ENCODE measurements at places on chromosomes 1 and 21.
A peak's percentile ranks its signal among the peaks of the same experiment; 100 is the strongest.

- DNase-seq: no peak
Observed at GRCh38 chr1:186845576-186846210, 16.9 kb downstream of the PLA2G4A start.

- DNase-seq: no peak
Observed at GRCh38 chr1:28126783-28127490, 38.5 kb upstream of the EYA3 start.

- DNase-seq: no peak
Observed at GRCh38 chr1:31689854-31690253, 14.0 kb downstream of the COL16A1 start.

DNA sequence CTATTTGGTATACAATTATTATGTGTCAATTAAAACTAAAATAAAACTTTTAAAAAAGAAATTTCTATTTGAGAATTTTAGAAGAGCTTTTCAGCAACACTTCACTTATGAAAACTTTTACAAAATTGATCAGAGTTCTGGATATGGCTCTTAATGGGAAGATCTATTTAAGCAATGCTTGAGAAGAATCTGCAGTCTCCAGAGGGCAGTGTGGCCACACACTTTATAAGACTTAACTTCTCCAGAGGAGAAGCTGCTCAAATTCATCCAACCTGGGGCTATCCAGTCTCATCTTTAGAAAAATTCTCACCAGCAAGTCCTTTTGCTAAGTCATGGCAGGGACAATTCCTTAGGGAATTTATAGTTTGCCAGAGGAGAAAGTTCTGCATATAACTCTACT, 25.2 kb upstream of the AGO1 start:
- DNase-seq: no peak

DNA sequence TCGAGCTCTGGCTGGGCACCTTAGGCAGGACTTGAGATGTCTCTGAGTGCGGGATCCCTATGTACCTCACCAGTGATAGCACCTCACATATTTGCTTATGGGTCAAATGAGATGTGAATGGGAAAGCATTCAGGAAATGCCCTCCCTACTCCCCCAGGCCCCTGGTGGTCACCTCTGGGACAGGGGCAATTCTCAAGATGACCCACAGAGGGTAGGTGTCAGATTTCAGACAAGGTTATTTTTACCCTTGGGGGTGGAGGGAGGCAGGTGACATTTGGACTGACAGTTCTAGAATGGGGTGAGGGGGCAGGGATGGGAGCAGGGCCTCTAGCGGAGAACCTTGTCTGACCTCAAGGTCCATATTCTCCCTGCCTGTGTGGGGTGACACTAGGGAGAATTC, 27.1 kb downstream of the ACOT11 start:
- no peak for DNase-seq

- no peak for DNase-seq
Observed at GRCh38 chr1:203289281-203289981, 15.9 kb upstream of the BTG2 start.

DNA sequence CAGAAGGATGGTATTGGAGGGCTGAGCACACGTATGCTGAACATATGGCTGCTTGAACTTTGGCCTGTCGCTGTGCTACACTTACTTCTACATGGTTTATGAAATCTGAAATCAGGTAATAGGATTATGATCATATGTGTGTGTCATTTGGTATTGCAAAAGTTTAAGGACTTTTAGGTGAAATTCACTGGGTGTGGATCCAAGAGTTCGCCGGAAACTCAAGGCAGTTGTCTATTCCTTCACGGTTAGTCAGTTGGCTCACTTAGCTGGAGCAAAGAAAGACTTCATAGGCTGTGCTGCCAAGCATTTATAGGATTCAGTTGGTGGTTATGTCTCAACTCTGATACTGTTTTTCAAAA, 927 bp downstream of the UAP1 start:
- no peak for DNase-seq

DNA sequence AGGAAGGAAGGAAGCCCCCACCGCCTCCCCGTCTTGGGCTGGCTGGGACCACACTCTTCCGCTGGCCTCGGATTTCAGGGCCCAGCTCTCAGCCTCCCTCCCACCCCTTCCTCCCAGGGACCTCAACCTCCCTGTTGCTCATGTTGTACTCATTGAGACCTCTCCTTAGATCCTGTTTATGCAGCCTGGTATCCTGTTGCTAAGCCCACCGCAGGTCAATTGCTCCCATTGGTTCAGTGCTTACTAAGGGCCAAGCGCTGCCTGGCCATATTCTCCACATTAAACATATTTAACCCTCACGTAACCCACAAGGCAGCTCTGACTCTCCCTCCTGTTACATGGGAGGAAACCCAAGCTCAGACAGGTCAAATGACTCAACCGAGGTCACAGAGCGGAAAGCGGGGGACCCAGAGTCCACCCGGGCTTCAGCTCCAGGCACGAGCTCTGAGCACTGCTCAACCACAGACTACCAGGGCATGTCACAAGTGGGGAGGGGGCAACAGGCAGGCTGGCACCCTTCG, 23.2 kb upstream of the H6PD start:
- DNase-seq: no peak

- no peak for DNase-seq
Observed at GRCh38 chr1:217524787-217525520, 105.9 kb downstream of the GPATCH2 start.

DNA sequence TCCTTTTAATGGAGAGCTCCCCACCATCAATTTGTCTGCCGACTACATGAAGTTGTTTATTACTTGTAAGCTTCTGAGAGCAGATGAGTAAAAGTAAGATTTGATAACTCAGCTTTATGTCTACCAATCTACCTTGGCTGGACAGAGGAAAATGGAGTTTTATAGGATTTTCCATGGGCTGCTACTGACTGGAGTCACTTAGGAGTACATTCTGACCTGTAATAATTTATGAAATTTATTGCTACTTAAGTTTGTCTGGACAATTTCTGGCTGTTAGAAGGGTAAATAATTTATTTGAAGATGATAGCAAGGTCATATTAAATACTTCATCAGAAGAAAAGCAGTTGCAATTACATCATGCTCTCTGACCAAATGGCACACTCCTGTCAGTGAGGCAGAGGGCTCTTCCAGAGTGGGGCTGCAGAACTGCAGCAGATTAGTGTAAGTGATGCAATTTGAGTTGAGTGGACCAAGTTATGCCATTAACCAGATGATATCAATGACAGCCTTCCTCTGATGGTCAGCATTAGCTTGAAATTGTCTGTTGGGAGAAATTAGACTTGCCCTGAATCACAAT, 736.7 kb upstream of the PTBP2 start:
- DNase-seq: no peak

GRCh38 chr1:94245747-94246438, 8.5 kb upstream of the ARHGAP29 start:
- no peak for DNase-seq

- no peak for DNase-seq
Observed at GRCh38 chr21:44949161-44949778, 9.4 kb downstream of the SLX9 start.

DNA sequence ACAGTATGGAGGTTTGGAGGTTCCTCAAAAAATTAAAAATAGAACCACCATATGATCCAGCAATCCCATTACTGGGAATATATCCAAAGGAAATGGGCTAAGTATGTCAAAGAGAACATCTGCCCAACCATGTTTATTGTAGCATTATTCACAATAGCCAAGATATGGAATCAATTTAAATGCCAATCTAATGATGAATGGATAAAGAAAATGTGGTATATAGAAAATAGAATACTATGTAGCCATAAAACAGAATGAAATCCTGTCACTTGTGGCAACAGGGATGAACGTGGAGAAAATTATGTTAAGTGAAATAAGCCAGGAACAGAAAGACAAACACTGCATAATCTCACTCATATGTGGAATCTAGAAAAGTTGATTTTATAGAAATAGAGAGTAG, 201.7 kb upstream of the AJAP1 start:
- no peak for DNase-seq

DNA sequence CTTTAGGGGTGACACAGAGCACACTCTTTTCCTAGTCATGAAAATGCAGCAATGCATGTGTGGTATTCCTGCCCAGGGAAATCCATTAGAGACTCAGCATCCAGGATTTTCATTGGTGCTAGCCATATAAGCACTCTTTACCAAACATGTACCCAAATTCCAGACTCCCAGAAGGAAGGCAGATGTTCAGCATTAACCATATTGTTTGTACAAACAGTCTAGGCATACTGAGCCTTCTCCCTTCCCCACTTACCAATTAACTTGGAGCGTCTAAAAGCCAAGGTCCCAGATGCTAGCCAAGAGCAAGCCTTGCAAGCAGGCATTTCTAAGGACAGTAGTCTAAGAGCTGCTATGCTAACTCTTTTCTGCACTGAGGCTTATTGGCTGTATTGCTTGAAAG, 27.9 kb downstream of the ZBED6 start:
- no peak for DNase-seq

DNA sequence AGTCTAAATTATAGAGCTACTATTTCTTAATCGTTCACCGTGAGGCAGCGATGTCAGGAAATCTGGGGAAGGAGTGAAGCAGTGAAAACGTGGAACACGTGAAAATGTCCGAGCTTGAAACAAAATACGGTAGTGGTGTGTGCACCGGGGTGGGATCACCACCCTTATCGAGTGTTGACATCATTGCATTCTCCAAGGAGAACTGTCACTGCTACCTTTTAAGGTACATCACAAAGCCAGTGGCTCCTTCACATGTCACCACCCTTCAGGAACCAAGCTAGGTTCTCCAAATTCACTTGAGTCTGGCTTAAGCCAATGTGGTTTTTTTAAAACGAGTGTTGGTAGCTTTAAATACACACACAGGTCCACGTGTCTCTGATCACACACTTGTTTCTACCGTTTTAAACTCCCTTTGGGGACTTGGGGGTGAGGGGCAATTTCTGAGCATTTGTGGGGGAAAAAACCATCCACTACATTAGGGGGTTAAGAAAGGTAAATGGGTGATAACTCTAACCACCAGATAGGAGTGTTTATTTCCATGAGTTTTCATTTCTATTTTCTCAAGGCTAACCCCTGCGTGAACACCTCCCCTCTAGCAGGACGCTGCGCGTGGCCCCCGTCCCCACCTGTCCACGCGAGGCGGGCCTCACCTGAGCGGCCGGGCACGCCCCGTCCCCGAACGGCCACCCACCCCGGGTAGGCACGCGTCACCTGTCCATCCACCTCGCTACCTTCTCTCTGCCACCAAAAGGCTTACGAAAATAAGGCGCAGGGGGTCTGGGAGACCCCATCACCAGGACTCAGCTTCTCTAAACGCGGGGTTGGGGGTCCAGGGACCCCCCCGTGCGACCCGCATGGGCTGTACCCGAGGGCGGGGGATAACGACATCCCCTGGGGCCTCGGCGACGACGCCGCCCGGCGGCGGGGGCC, 978 bp downstream of the PRDM15 start:
- DNase-seq: peak; percentile 42

DNA sequence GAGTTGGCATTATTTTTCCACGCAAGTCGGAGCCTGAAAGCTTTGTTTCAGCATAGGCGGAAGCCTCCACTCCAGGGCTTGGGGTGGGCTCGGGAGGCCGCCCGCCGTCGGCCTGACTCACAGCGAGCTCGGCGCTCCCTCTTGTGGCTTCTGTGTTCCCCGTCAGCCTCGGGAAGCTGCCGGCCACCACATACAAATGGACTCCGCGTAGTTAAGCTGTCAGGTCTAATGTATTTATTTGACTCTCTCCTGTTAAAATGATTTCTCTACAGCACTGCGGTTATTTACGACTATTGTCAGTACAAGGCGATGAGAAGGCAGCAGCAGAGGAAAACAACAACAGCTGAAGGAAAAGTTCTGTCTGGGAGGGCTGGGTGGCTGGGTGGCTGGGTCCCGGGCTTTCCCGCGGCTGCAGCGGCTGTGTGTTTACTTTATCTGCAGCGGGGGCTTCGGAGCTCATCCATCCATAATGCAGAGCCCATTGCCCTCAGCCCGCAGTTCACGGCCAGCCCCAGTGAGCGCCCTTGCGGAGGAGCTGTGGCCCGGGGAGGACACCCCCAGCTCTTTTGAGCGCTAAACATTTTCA, 375.7 kb upstream of the CAMK1G start:
- no peak for DNase-seq

GRCh38 chr1:41738475-41738874, 180.2 kb downstream of the HIVEP3 start:
- no peak for DNase-seq

DNA sequence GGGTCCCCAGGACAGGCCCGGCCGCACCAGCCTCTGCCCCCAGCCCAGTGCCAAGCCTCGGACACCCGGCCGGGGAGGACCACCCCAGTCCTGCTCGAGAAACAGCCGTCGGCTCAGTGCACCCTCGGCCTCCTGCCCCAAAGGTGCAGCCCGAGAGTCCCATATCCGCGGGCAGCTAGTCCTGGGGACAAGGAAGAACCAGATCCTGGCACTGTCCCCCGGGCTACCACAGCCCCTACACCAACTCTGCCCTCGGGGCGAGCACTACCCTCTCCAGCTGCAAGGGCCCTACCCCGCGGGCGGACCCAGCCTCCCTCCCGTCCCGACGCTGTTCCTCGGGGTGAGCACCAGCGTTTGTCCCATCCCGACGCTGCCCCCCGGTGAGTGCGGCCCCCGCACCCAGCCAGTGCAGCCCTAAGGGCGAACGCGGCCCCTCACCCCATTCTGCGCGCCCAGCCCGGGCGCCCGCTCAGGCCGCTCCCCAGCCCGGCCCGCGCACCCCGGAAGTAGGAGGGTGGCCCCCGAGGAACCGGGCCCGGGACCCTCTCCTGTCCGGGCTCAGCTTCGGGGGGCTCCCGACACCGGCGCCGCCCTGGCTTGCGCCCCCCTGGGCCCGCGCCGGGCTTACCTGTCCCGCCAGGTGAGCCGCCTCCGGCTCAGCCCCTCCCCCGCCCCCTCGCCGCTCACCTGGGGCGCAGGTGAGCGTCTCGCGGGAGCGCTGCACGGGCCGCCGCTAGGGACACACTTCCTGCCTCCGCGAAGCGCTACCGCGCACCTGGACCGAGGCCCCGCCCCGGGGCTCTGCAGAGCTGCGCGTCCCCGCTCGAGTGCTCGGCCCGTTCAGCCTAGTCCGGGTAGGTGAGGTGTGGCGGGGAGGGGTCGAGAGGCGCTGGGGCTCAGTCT, at the start of gene KDF1:
Gene KDF1, minus strand, starts transcription at position 747 of the 903 bp plus-strand sequence. CDS start 8,088 bp downstream, outside the sequence.
- no peak for DNase-seq

- DNase-seq: peak; percentile 54
Observed at GRCh38 chr1:204408074-204408507, 3.5 kb downstream of the PPP1R15B start.

- DNase-seq: no peak
Observed at GRCh38 chr1:167489571-167490340, 28.6 kb downstream of the CD247 start.

GRCh38 chr1:214402613-214403083, 121.7 kb downstream of the SMYD2 start:
- DNase-seq: no peak

- no peak for DNase-seq
Observed at GRCh38 chr1:71147637-71148360, 67.0 kb upstream of the ZRANB2 start.

GRCh38 chr21:45554477-45555175, 12.4 kb upstream of the SLC19A1 start:
- DNase-seq: peak; percentile 54
